ENCODE measurements at places on chromosomes 13 and 19. TPM values are rescaled to one million over a fixed set of nuclear protein-coding genes. Genes with fewer than 3 reads are reported as not detected.

- H3K4me1 ChIP-seq, result peaks cover 14% of the 10 kb centered on the region
- H3K36me3 ChIP-seq, result peaks cover 2% of the 10 kb centered on the region
- no peak overlapping the region for H3K27ac ChIP-seq
- DNase-seq, result no peak
These were observed 23.8 kb downstream of the LRFN3 start for GRCh38 chr19:35959968-35960320.

DNA sequence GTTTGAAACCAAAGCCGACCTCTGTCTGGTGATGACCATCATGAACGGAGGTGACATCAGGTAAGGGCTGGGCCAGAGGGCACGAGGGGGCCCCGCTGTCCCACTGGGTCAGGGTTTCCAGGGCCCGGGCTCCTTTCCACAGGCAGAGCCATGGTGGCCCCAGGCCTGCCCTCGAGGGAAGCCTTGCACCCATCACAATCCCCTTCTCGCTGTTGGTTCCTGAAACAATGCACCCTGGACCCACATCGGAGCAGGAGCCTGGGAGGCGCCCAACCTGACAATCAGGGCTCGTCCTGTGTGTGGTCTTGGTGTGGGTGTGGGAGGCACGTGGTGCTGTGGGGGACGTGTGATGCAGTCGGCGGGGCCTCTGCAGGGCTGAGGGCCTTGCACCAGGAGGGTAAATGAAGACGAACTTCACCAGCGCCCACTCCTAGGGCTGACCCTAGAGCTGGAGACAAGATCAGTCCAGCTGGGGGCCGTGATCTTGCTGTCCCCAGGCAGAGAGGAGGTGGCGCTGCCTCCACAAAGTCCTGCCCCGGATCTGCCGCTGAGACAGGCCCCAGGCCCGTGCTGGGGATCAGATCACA lies 2.8 kb downstream of the GRK1 start:
- DNase-seq, result no peak
- no peaks in the 10 kb centered on the region for H3K36me3 ChIP-seq
- no peaks in the 10 kb centered on the region for H3K27me3 ChIP-seq
- peaks cover 3% of the 10 kb centered on the region for H3K4me1 ChIP-seq

DNA sequence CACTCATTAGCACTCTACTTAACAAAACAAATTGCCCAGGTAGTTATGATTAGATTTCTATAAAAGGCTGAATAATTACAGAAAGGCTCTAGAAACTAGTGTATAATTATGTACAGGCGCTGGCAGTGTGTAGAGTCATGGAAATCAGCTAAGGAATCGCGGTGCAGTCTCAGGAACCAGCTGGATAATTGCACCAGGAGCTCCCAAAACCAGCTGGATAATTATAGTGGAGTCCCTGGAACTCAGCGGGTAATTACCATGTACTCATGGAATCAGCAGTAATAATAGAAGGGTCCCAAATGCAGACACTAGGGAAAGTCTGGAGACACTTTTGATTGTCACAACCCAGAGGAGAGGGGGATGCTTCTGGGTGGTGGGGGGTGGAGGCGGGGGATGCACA lies 23.2 kb upstream of the TTYH1 start:
- H3K4me1 ChIP-seq, result peaks cover 28% of the 10 kb centered on the region
- no peak overlapping the region for H3K27ac ChIP-seq

- DNase-seq, result peak; percentile 92
- H3K36me3 ChIP-seq, result peaks cover 1% of the 10 kb centered on the region
- peaks cover 22% of the 10 kb centered on the region for H3K4me1 ChIP-seq
- H3K4me3 ChIP-seq, result peak within 1 kb of the TSS; percentile 83
These were observed at the start of gene ANGPTL4 for GRCh38 chr19:8363803-8364771. Gene ANGPTL4 (plus strand): TSS chr19:8364155. CDS start chr19:8364322, 167 bp downstream.

DNA sequence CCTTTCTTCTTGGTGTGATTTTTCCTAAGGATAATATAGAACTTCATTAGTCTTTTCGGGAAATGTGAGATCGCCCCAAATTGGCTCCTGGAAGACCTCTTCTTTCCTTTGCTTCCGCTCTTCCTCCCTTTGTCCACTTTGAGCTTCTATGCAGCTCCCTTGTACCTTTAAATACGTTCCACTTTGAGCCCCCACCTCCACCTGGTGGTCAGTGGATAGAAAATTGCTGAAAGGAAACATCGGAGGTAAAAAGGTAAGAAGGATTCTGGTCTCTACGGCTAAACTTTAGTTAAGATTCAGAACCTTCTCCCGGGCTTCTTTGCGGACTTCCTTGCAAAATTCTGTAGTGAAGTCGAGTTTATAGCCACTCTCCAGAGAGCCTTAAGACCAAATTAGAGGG lies 55.0 kb upstream of the TM9SF2 start:
- H3K27ac ChIP-seq, result no peak overlapping the region
- no peaks in the 10 kb centered on the region for H3K36me3 ChIP-seq
- no peaks in the 10 kb centered on the region for H3K4me1 ChIP-seq

Gene NDUFB7
- total RNA-seq, result 129 TPM
